ENCODE measurements at places on chromosomes 4 and X.

GRCh38 chrX:41671082-41671481, 17.7 kb upstream of the GPR34 start:
- no peak for DNase-seq

DNA sequence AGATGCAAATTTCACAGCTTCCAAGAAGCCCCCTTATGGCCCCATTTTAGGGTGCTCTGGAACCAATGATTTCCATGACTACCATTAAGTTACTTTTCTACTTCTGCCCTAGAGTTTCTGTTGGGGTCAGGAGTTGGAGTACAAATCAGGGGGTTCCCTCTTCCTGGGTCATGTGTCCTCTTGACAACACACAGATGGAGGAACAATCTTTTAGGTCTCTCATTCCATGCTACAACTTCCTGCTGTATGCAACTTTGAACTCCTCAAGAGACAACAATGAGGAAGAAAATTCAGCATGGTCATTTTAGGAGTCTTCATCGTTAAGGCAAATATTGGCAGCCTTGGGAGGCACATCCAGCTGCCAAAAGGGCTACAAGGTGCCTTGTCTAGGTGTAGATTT, 79.7 kb downstream of the SEL1L3 start:
- DNase-seq: no peak

DNA sequence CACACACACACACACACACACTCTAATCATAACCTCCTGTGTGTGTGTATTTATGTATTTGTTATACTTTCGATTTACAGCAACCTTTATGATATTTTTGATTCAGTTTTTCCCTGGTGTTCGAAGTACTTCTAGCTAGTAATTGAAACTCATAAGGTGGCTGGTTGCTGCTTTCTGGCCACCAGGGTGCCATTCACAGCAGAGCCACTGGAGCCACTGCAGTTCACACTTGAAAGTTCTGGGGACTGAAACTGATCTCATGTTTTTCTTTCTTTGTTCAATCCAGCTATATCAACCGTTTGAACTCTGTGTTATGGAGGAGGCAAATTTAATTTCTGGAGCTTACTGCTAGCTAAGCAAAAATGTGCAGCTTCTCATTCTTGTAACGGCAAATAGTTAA, 419.4 kb downstream of the ADGRL3 start:
- DNase-seq: no peak

DNA sequence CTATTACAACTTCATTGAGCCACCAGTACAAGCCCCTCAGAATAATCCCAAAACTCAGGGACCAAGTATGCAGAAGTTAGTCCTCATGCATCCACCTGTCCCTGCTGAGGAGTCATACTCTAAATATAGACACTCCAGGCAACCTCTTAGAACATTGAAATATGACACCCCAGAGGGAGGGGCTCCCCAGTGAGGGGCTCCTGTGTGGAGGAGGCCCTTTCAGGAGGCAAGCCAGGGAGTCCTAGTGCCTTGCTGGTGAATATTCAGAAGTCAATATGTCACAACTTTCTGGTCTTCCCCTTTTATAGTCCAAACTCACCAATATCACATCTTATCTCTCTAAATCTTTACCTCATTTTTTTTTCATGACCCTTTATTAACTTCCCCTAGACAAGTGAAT, 1.6 kb upstream of the ARMCX6 start:
- no peak for DNase-seq

GRCh38 chrX:37759351-37759750, 20.5 kb upstream of the CYBB start:
- DNase-seq: no peak

GRCh38 chr4:153948041-153948440, 159.2 kb upstream of the SFRP2 start:
- no peak for DNase-seq

GRCh38 chr4:128711361-128711760, 98.1 kb upstream of the JADE1 start:
- DNase-seq: no peak

DNA sequence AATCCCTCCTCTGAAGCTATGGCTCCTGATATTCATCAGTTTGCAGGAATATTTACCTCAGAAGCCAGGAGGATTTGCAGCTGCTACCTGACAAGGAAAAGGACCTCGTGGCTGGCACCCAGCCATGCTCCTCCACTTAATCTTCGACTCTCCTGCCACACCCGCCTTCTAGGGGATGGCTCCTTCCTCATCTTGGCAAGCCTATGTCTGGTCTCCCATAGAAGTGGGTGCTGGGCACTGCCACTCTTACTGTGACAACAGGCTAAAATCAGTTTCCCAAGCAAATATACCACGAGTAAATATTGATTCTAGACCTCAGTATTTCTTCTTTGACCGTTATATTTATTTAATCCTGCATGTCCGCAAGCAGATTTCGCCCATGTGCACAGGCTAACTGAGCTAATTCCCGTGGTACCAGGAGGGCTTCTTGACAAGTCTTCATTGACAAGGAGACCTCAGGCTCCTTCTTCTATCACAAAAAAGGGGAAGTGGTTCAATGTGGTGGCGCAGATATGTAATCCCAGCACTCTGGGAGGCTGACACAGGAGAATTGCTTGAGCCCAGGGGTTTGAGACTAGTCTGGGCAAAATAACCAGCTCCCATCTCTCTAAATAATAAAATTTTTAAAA, 52.6 kb upstream of the DCTD start:
- DNase-seq: no peak

GRCh38 chr4:164023214-164023613, 528.7 kb downstream of the TMA16 start:
- no peak for DNase-seq

DNA sequence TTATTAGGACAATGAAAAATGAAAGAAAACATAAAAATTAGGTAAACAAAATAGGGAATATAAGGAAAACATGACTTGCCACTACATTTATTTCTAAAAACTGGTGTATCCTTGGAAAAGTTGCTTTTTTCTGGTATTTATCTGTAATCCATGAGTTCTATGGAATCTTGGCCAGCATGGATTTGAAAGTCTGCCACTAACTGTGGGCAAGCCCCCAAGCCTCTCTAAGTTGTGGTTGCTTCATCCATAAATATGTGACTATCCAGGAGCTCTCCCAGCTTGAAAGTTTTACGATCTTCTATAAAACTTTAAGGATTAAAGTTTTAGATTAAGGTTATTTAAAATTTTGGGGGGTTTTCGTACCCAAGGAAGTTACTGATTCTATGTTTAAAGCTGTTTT, 21.8 kb downstream of the RPS6KA3 start:
- DNase-seq: no peak

DNA sequence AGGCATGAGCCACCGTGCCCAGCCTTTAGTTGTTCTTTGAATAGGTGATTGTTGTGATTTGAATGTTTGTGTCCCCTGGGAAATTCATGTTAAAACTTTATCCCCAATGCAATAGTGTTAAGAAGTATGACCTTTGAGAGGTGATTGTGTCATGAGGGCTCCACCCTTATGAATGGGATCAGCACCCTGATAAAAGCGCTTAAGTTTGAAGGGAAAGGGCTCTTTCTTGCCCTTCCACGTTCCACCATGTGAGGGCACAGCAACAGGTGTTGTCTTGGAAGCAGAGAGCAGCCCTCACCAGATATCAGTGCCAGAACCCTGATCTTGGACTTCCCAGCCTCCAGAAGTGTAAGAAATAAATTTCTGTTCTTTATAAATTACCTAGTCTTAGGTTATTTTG, 33.7 kb upstream of the RP2 start:
- DNase-seq: no peak

- no peak for DNase-seq
These were observed 225.3 kb upstream of the CXorf66 start for GRCh38 chrX:140190441-140191108.

DNA sequence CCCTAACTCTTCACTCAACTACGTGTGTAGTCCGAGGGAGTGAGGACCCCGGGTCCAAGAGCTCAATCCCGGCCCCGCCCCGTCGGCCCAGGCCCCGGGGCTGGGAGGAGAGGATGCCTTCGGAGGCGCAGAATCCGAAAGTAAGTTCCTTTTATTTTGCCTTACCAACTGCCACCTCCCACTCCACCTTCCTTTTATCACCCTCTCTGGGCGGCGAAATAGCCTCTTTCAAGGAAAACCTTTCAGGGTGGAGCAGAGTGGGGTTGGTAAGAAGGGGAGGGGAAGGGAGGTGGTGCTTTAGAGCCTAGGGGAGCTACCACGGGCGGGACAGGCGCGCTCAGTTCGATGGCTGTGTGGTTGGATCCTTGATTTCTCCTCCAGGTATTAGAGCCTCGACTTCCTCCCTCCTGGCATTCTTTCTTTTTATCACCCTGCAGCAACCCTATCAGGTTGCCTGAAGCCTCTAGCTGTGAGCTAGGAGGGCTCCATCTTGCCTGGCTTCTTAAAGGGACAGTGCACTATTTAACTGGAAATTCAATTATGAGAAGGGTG, 191.2 kb downstream of the RRAGB start:
- no peak for DNase-seq

- DNase-seq: no peak
These were observed at the start of gene CXorf65 for GRCh38 chrX:71106427-71106826. CXorf65 (minus strand) TSS chrX:71106740; CDS start chrX:71106556, 184 bp downstream.

DNA sequence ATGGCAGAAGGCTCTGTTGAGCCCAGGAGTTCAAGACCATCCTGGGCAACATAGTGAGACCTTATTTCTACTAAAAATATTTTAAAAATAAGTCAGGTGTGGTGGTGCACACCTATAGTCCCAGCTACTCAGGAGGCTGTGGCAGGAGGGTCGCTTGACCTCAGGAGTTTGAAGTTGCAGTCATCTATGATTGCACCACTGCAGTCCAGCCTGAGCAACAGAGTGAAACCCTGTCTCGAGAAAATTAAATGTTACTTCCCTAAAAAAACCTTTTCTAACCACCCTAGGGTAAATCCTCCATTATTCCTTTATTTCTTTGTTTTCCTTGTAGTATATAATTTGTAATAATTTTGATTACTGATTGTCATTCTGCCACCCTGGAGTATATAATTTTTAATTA, 7.9 kb downstream of the FAM200B start:
- DNase-seq: no peak

DNA sequence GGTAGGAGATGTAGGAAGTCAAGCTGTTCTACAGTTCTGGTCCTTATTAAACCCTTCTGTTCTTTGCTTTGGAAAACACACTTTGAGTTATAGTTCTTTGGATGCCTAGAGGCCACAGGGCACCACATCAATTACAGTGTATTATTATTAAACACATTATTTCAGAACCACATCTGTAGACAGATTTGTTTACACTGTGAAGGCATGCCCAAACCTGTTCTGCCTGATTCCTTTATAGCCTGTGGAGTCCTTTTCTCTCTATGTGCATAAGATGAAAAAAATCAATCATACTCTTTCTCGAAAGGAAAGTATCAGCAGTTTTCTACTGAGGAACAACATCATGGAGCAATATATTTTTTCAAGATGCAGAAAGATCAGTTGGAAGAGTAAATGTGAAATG, 371.3 kb upstream of the INTU start:
- no peak for DNase-seq

GRCh38 chr4:95410387-95410977, 138.3 kb downstream of the UNC5C start:
- no peak for DNase-seq

DNA sequence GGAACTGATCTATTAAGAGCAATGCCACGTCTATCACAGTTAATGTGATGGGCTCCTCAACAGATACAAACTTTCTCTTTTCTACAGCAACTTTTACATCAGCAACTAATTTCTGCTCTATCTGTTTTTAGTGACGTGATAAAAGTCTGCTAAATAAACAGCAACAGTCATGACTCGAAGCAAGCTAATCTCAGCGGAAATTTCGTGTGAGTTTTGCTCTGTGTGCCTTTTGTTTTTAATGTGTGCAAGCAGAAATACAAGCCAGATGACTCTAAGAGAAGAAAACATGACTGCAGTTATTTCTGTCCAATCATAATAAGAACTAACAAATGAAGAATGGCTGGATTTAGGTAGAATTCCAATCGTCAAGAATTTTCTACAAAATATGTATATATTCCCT, 214.3 kb downstream of the LDB2 start:
- no peak for DNase-seq

- no peak for DNase-seq
These were observed 38.7 kb downstream of the PCGF3 start for GRCh38 chr4:744212-744841.

DNA sequence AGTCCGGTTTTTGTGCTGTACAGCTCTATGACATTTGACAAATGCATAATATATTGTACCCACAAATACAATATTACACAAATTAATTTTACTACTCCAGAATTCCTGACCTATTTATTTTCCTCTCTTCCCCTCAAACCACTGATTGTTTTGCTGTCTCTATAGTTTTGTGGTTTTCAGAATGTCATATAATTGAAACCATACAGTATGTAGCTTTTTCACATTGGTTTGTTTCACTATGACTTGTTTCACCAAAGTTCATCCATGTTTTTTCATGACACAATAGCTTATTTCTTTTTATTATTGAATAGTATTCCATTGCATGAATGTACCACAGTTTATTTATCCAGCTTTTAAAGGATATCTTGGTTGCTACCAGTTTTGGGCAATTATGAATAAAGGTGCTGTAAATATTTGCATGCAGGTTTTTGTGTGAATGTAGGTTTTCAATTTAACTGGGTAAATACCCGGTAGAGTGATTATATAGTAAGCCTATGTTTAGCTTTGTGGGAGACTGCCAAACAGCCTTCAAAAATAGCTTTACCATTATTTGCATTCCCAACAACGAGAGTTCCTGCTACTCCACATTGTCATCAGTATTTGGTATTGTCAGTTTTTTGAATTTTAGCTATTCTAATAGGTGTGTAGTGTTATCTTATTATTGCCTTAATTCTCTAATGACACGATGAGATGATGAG, 25.9 kb downstream of the RNF175 start:
- DNase-seq: no peak

DNA sequence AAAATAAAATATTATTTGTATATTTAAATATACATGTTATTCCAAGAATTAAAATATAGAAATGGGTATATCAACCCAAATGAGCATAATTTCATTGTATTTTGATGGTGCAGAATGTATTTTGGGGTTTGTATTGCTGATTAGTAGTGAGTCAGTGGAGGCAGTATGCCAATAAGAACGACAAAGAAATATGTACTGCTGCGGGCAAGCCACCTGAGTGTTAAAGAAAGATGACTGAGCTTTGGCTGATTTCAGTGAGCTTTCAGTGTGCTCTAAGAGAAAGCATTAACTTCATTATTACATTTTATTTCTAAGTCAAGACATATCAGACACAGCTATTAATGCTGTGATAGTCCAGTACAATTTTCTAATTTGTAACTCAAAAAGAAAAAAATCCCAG, 297.8 kb downstream of the ANK2 start:
- no peak for DNase-seq

- DNase-seq: no peak
These were observed 720.9 kb downstream of the RAPGEF2 start for GRCh38 chr4:159823743-159824142.

- no peak for DNase-seq
These were observed 217.9 kb downstream of the CENPC start for GRCh38 chr4:67327245-67328017.

DNA sequence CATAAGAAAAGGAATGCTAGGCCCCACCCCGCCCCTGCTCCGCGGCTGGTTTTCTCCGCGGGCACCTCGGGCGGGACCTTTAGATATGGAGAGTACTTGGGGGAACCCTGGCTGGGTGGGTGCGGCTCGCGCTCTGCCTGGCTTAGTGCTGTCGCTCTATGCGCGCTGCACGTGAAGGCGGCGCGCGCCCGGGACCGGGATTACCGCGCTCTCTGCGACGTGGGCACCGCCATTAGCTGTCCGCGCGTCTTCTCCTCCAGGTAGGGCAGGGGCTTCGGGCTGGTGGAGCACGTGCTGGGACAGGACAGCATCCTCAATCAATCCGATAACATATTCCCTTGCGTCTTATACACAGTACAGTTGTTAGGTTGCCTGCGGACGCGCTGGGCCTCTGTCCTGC, 56.0 kb downstream of the MAGEB10 start:
- no peak for DNase-seq
